Neuronal stem cell (in vitro differentiated cells): ENCODE measurements at places on chromosomes 11 and 22.

DNA sequence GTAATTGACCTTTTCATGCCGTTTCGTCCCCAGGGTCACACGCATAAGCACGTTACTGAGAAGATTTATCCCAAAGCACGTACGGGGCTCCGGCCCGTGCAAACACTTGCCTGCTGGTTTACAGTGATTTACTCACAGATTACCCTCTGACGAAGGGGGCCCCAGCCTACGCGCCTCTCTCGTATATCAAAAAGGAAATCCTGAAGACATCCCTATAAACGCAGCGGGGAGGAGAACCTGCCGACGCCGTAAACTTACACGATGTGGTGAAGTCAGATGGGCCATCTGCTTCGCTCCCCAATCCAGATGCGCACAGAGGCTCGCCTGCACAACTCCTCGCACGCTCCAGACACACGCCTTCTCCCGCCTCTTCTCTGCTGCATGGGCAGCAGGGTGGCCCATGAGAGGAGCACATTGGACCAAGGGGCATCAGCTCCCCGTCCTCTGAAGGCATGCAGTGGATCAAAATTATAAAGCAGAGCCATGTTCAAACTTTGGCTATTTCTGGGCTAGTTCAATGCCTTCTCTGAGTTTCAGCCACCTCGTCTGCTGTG lies 123.6 kb downstream of the MN1 start:
- DNase-seq, result no peak

- no peak for DNase-seq
These were observed 72.9 kb downstream of the APIP start for GRCh38 chr11:34843271-34843670.

DNA sequence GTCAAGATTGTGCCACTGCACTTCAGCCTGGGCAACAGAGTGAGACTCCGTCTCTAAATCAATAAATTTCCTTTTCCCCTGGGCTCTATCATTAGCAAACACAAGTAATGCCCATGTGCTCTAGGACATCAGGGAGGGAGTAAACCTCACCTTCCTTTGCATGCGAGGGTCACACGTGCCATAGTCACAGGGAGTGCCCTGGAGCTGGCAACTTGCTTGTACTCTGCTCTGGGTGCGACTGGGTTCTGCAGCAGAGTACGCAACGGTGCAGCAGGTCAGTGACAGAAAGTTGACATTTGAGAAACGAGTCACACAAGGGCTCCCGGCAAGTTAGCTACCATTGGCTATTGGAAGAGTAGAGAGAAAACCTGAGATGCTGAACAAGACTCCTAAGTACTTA lies 32.6 kb upstream of the CHKA start:
- DNase-seq, result no peak

DNA sequence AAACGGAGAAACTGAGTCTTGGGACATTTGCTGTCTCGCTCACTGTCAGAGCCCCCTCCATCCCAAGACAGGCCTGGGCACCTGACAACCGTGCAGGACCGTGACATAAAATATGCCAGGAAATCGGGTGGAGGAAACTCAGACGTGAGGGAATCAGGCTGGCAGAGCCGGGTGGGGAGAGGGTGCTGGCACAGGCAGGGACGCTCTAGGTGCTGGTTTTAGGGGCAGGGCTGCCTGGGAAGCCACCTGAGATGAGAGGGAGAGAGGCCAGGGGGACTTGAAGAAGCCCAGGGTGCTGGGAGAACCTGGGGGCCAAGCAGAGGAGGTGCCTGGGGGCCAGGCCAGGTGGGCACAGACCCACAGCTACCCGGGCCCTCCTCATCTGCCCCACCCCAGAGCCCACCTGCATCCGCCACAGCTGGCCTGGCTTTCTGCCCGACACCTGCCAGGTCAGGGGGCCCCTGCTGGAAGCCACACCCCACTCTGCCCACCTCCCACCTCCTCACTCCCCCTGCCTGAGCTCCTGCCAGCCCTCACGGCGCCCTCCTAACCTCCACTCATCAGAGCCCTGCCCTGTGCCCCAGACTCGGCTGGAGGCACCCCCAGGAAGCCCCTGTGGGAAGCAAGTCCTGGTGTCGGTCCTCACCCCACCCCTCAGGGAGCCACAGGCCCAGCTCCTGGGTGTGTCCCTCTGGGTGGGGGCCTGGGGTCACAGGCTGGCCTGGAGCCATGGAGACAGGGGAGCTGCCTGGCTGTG lies 27.3 kb upstream of the MUC5AC start:
- DNase-seq, result no peak

- no peak for DNase-seq
These were observed 110.7 kb upstream of the CLMP start for GRCh38 chr11:123305601-123306375.

- DNase-seq, result no peak
These were observed 101.0 kb upstream of the SORL1-AS1 start for GRCh38 chr11:121553806-121554205.

DNA sequence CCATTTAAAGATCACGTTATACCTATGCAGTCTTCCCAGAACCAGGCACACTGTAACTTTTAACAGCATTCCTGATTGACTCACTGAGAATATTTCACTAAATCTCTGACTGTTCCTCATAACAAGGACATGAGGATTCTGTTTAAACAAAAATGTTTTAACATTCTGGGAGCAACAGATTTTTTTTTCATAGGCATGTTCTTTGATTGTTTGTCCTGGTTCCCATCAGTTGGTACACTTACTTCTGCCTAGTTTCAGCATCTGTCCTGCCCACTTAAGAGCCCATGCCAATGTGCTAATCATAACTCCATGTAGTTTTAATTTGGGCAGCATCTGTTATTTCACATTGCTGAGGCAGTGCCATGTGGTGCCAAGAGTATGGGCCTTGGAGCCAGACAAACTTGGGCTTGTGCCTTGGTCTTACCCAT lies 138.5 kb upstream of the CTSC start:
- DNase-seq, result no peak

- no peak for DNase-seq
These were observed 68.3 kb upstream of the TSPAN18 start for GRCh38 chr11:44658506-44658850.

DNA sequence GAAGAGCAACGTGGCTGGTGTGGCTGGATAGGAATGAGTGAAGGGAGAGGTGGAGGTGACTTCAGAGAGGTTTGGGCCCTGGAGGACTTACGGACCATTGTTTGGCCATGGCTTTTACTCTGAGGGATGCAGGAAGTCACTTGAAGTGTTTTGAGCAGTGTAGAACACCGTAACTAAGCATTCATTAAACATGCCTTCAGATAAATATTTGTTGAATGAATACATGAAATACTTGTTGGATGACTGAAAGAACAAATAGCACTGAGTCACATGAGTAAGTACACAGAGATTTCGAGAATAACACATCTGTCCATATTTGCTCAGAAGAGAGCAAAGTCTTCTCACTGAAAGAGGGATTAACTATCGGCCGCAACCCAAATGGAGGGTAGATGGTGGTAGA lies 182.7 kb upstream of the SNX19 start:
- no peak for DNase-seq

DNA sequence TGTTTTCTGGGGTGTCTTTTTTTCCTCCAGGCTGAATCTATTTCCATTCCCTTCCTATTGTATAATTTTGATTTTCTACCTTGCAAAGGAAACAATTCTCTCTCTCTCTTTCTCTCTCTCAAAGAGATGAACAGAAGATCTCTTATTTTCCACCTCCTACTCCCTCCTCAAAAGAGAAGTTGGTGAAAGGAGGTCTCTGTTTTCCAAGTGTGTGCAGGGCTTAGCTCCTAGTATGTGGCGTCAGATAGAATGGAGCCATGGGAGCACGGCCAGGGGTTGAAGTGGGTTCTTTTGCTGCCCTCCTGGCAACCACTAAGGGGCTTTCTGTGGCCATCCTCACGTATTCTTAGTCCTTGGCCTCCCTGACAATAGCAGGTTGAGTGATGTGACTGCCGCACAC lies 480 bp downstream of the TRIM34 start:
- DNase-seq, result no peak

- no peak for DNase-seq
These were observed 25.1 kb downstream of the APOL3 start for GRCh38 chr22:36135306-36135980.

- no peak for DNase-seq
These were observed 177.3 kb downstream of the DBX1 start for GRCh38 chr11:19982774-19983495.

GRCh38 chr22:27008454-27008853 lies 351.1 kb downstream of the MIAT start:
- DNase-seq, result no peak

DNA sequence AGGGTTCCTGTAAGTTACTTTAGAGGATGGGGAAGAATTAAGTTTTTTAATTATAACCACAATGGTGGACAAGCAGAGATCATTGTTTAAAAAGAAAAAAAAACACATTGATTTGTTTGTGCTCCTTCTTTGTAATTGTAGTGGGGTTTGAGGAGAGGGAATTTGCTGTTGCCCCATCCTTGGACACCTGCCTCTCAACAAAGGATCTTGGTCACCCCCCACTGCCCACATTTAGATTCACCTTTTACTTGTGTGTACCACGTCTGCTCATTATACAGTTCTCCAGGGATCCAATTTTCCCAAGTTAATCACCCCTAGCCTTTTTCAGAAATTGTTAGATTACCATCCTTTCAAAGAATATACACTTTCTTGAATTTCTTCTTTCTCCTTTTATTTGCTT lies 53.0 kb downstream of the DNAJC24 start:
- peak; percentile 32 for DNase-seq

- no peak for DNase-seq
These were observed 35.9 kb upstream of the TRIM29 start for GRCh38 chr11:120173807-120174206.

DNA sequence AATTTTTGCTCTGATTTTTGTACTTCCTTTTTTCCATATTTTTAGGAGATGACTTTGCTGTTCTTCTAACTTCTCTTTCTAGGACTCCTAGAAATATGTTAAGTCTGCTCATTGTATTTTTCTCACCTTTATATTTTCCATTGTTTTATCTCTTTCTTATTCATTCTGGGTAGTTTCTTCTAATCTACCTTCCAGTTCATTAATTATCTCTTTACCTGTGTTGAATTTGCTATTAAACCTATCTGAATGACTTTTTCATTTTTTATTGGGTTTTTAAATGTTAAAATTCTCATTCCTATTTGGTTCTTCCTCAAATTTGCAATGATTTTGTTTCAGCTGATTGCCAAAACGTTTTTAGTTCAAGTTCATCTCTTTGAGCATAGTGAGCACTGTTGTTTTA lies 27.8 kb upstream of the EHF start:
- no peak for DNase-seq

DNA sequence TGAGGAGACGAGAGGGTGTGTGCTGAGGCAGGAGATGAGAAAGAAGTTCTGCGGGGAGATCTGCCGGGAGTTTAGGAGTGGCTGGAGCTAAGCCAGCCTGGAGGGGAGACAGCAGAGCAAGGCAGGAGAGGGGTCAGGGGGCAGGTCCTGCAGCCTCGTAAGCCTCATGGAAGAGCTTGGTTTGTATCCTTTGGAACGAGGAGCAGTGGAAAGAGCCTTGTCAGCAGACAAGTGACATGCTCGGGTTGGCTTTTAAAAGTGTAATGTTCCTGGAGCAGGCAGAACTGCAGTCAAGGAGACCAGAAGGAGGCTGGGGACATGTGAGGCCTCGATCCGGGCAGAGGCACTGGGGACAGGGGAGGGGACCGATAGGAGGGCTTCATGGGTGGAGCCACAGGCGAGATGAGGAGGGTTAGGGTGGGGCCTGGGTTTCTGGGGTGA lies 21.4 kb upstream of the TUB start:
- DNase-seq, result no peak

GRCh38 chr22:43330178-43331068 lies 12.7 kb downstream of the SCUBE1 start:
- DNase-seq, result no peak

DNA sequence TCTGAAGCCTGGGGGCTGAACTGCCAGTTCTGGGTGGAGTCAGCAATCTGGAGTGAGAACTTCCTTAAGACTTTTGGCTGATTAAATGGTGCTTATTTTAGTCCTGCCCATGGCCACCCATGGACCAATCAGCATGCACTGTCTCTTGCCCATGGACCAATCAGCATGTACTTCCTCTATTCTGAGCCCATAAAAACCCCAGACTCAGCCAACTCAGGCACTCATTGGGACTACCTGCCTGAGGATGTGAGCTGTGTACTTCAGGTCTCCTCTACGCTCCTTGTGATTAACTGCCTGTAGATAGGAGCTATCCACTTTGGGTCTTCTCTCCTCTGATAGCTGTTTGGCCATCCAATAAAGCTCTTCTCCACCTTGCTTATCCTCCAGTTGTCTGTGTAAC lies 342.3 kb upstream of the CCDC179 start:
- no peak for DNase-seq

- no peak for DNase-seq
These were observed 310.2 kb downstream of the DLG2 start for GRCh38 chr11:85316967-85317366.
